ENCODE measurements at places on chromosomes 7 and 10.
A peak's percentile ranks its signal among the peaks of the same experiment; 100 is the strongest.

DNA sequence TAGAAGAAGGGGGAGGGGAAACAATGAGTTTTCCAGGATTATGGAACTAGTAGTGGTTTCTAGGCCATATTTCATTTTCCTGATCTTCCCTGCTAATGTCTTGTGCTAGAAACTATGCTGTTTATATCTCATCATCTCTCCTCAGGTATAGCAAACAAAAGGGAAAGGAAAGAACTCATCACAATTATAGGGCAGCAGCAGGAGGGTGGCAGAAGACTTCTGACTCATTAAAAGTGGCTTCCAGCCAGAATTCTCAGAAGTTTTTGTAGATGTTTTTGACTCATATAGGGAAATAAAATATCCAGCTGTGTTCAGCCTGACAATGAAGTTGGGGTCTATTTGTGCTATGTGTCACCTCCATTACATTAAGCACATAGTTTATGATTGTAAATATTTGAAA lies 6.5 kb downstream of the AHR start:
- DNase-seq: no peak

DNA sequence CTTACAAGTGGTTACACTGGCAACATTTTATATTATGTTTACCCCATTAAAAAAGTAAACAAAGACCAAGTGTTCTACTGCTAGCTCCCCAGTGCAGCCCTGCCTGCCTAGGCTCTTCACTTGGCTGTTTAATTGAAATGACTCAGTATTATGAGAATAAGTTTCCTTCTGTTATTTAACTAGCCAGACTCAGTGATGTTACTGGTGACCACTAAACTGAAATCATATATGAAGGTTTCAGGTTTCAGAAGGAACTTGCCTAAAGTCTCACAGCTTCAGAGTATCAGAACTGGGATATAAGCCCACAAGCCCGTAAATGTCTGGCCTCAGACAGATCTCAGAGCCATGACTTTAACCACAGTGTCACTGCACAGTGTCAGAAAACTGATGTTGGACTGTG lies 66.8 kb upstream of the EXOC4 start:
- no peak for DNase-seq

GRCh38 chr7:99674995-99675742 lies 4.6 kb downstream of the CYP3A5 start:
- DNase-seq: no peak

DNA sequence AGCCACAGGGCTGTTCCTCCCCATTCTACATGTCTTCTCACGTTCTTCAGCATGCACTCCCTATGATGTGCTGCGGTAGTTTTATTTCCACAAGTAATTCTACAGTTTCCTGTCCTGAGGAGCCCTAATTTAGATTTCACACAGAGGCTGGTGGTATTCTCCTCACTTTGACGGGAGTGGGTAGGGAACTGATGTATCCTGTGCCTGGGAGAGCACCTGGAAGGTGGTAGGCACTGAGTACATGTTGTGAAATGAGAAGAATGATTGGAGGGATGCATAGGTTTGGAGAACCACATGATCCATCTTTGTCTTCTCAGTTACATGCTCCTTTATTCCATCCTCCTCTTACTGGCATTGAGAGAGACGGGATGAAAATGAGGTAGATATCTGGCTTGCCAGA lies 118.2 kb upstream of the CCDC6 start:
- no peak for DNase-seq

GRCh38 chr7:49876202-49876601 lies 102.8 kb downstream of the VWC2 start:
- DNase-seq: no peak

DNA sequence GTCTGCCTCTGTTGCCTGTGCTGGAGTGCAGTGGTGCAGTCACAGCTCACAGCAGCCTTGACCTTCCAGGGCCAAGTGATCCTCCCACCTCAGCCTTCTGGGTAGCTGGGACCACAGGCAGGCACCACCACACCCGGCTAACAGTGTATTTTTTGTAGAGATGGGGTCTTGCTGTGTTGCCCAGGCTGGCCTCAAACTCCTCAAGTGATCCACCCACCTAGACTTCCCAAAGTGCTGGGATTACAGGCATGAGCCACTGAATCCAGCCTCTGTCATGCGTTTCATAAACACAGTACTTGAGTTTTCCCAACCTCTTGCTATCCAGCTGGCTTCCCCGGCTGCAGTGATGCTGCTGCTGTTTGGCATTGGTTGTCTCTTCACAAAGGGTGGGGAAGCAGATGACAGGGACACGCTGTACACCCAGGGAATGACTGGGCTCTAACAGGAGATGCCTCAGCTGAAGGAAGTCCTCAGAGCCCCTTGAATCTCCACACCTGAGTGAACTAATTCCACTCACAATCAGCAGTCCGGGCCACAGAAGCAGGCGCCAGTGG lies 191.5 kb downstream of the DIP2C start:
- DNase-seq: peak; percentile 47

DNA sequence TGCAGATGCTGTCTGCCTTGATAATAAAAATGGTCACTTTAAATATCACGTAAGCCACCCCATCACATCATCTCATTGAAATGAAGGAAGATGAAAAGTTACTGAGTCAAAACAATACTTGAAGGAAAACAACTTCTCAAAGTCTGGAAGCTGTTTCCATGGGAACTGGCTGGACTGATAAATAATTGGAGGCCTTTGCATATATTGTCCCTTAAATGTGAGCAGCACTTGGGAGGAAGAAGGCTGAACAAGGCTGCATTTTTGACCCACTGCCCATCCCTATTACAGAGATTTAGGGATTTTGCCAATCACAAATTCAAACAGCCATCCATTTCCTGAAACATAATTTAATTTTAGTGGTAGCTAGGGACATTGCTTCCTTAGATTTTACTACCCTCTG lies 18.2 kb upstream of the MAGI2 start:
- DNase-seq: no peak

DNA sequence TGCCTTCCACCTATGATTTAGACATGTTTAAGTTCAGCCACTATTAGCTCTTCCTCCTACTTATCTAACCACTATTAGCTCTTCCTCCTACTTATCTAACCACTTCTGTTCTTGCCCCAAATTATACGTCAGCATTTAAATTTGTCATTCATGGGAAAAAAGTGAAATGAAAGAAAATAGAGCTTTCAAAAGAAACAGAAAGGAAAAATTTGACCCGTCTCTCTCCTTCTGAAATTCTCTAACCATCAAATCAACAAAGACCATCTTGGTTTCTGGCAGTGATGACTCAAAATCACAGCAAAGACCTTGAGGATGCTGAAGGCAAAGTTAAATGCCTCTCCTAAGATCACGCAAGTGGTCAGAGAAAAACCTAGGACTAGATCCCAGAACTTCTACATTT lies 2.6 kb downstream of the LIPA start:
- DNase-seq: no peak

- DNase-seq: no peak
Observed at GRCh38 chr10:125611216-125611615, 71.7 kb downstream of the TEX36 start.

- DNase-seq: no peak
Observed at GRCh38 chr10:96415150-96415890, 56.5 kb upstream of the OPALIN start.

DNA sequence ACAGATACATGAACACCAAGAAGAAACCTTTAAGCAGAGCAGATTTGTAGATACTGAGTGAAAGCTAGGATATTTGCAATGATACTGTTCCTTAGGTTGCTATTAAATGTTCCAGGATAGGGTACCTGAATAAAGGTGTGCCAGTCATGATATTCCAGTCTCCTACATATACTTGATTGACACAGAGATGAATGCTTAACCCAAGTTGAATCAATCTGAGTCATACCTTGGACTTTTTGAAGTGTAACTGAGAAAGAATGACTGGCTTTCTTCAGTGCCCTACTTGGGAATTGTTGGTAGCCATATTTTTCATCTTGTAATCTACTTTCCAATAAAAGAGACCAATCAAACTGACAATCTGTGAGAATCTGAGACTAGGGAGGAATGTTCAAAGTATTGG lies 805.7 kb upstream of the GHITM start:
- DNase-seq: no peak

- no peak for DNase-seq
Observed at GRCh38 chr7:106312099-106312871, 27.5 kb upstream of the NAMPT start.

- no peak for DNase-seq
Observed at GRCh38 chr10:48623009-48623408, 18.1 kb upstream of the ARHGAP22 start.

GRCh38 chr7:65937296-65937695 lies 44.7 kb downstream of the GUSB start:
- no peak for DNase-seq

DNA sequence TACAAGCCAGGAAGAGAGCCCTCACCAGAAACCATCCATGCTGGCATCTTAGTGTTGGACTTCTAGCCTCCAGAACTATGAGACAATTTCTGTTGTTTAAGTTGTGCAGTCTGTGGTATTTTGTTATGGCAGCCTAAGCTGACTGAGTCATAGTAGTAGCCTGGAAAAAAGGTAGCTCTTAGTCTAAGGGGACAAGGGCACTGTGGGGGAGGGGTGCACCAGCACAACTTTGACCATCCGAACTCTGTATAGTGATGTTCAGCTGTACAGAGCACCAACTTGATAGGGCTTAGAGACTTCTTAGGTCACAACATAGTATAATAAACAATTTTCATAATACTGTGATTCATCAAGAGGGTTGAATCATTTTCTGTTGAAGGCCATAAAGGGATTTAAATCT lies 14.3 kb downstream of the EIF4EBP2 start:
- no peak for DNase-seq

GRCh38 chr10:62381385-62382102 lies 7.4 kb downstream of the ZNF365 start:
- DNase-seq: no peak

DNA sequence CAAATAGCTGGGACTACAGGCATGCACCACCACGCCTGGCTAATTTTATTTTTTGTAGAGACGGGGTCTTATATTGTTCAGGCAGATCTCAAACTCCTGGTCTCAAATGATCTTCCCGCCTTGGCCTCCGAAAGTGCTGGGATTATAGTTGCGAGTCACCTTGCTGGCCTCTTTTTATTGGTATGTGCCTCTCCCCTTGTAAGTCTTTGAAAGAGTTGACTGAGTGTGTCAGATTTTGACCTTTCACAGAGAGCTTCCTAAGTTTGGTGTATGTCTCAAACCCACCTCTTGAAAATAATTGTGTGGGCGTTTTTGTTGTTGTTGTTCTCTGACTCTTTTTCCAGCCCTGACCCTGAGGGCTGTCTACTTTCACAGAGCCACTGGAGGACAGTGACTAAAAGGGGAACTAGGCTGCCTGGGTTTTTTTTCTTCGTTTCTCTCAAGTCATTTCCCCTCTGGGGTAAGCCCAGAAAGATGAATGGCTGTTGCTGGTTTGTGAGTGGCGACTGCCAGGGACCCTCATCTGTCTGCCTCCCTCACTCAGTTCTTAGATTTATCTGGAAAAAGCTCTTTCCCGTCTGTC lies 262.8 kb downstream of the ZEB1 start:
- no peak for DNase-seq

DNA sequence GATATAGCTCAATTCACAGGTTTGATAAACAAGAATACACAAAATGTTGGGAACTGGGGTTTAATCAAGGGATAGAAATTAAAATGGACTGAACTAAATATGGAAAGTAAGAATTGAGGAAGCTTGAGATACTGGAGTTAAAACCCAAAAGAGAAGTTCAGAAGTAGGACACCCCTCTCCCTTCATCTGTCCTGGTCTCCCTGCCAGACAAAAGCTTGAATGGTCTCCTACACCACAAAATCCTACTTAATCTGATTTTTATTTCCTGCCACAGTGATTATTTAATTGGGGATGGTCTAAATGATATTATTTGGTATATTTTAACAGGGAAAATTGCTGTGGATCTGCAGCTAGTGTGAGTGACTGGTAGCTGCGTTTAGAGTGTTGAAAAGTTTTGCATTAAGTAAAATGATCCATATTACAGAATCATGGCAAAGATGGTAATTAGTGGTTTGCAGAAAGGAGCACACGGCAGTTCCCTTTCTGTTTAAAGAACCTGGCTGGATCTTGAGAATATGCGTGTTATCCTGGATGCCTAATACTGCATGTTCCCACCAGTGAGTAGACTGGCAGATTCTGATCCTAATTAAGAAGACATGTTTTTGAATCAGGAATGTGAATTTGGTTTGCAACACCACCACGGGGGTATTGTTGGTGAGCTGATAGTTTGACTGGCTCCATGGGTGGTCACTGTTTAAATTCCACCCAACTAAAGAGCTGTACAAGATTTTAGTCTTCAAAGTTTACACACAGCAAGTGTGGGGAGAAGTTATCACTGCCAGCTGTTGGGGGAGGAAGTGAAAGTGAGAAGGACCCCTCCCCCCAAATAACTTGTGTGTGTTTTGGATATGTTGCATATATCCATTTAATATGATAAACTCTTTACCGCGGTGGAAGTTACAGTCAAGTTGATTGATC lies 5.5 kb downstream of the RBM20 start:
- no peak for DNase-seq

DNA sequence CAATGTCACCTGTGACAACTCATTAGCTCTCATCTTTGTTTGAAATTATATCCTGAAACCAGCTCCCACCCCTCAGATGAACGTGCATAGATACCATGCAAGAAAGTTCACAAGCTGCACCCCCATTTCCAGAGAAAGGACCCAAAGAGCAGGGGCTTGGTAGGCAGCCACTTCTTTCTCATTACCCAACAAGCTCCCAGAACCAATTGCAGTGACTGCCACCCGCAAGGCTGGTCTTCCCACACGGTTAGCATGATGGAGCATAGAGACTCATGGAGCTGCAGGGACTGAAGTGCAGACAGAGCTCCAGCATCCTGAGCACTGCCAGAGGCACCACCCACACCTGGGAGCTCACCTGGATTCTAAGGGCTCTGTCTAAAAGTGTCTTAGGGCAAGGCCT lies 28.5 kb downstream of the FRMPD2 start:
- no peak for DNase-seq

DNA sequence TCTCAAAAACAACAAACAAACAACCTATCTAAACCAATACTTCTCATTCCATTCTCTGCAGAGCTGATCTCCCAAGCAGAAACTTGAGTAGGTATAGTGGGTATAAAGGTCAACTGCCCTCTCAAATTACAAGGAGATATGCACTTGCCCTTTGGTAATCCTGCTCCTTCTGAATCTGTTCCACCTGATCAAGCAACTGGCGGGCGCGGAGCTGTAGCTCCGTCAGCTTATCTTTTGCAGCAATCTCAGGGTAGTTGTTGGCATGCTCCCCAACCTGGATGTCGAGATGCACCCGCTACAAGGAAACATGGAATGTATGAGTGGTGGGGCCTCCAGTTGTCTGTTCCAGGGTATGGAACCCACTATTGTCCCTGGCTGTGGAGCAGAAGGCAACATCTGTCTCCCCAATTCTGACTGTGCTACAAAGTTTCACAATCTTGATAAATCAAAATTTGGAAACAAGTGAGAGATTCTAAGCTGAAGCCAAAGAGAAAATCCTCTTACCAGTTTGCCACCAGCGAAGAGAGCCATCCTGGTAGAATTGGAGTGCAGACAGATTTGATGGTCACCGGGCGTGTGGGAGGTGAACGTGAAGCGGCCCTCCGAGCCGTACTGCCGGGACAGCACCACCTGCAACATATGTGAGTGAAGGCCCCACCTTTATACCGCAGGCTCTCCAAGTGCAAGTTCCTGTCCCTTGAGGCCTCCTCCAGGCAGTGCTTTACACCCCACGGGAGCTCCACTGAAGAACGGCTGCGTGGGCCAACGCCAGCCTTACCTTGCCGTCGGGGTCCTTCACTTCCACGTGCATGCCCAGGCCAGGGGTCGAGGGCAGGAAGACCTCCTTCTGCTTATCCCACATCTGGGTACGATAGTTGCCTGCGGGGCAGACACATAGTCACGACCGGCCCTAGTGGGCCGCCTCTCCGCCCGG lies 819 bp downstream of the TMED4 start:
- no peak for DNase-seq

GRCh38 chr10:13993673-13994089 lies 337.0 kb downstream of the FRMD4A start:
- no peak for DNase-seq
